ENCODE measurements at places on chromosomes 1 and 21.

DNA sequence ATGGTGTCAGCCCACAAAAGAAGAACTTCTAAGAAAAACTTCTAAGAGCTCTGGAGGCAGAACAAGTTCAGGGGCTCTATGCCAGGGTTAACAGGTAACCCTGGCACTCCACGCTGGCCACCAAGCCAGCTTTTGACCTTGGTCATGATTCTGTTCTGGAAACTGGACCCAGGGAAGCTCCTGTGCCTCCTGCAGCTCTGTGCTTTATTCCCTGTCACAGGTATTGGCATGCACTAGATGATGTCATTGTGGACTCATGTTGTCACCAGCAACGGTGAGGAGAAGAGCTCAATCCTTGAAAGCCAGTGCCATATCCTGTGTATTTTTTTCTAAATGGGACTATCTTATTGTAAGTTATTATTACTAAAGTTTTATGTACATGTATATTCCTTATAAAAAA, 56.7 kb upstream of the GCLM start:
- DNase-seq: no peak

- no peak for DNase-seq
Measured at GRCh38 chr1:93628681-93629080, 53.0 kb downstream of the BCAR3 start.

- DNase-seq: no peak
Measured at GRCh38 chr1:228861832-228862180, 126.5 kb downstream of the RHOU start.

GRCh38 chr1:181485287-181486097, 2.2 kb downstream of the CACNA1E start:
- no peak for DNase-seq

GRCh38 chr1:160351629-160352028, 8.4 kb downstream of the NCSTN start:
- no peak for DNase-seq

- DNase-seq: no peak
Measured at GRCh38 chr1:219185486-219186117, 11.9 kb downstream of the LYPLAL1 start.

DNA sequence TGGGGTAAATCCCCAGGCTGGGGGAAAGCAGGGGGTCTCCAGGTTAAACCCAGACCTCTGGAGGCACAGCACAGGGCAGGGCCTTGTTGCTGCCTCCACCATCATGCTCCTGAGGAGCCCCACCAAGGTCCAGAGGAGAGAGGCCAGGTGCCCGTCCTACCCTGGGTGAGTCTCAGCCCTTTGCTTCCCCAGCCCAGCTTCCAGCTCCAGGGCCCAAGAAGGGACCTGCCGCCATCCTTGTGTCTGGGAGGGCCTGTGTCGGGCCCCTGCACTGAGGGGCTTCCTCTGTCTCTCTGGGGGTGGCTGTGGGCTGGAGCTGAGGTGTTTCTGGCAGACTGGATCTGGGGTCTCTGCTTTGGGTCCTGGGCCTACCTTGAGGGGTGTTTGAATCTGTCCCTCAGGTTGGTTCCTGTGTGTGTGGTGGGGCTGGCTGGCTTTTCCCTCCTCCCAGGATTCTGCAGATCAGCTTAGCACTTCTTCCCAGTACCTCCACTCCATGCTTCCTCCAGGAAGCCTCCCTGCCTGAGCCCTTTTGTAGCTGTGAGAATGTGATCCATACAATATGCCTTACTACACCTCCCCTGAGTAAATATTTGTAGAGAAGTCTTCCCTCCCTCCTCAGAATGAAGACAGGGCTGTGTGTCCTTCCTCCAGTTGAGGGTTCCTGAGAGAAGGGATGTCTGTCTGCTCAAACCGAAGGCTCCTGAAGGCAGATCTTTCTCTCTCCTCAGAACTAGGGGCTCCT, 6.2 kb downstream of the GPR3 start:
- DNase-seq: no peak

All from non-pigmented ciliary epithelial cell (primary cell).